ENCODE measurements at places on chromosomes 4 and X.

GRCh38 chr4:172962564-172963353 is 205.9 kb upstream of the GALNT7 start:
- DNase-seq, result no peak

GRCh38 chr4:160091631-160092030 is 988.8 kb downstream of the RAPGEF2 start:
- DNase-seq, result no peak

DNA sequence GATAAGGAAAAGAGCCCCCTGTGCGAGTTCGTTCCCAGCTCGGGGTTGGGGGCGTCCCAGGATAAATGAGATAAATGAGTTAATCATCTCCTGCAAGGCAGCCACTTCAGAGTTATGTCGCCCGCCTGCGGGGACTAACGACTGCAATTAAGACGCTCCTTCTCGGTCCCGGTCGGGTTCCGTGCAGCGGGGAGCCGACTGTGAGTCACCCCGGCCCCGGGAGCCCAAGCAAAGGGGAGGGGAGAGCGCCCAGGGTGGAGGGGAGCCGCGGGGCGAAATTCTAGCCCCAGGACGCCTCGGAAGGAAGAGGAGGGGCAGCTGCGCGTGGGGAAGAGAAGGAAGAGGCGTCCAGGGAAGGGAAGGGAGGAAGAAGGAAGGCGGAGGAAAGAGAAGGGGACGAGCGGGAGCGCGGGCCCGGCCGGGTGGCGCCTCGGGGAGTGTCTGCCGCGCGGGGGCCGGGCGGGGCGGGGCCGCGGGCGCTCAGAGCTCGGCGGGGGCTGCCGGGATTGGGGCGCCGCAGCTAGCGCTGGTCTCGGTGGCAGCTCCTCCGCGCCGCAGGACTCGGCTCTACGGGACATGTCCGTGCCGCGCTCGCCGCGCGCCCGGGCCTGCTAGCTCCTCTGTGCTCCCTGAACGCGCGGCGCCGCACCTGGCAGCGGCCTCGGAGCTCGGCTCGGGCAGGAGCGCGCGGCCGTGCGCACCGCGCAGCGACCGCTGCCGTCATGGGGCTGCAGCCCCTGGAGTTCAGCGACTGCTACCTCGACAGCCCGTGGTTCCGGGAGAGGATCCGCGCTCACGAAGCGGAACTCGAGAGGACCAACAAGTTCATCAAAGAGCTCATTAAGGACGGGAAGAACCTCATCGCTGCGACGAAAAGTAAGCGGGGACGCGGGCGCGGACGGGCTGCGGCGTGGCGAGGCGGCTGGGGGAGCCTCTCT is at the start of gene ARHGAP10:
ARHGAP10 (plus strand) TSS at position 509 of the 938 bp plus-strand sequence; CDS start at position 723, 214 bp downstream.
- DNase-seq, result peak; percentile 49

- DNase-seq, result no peak
Observed at GRCh38 chr4:176967586-176967985, 174.9 kb upstream of the VEGFC start.

DNA sequence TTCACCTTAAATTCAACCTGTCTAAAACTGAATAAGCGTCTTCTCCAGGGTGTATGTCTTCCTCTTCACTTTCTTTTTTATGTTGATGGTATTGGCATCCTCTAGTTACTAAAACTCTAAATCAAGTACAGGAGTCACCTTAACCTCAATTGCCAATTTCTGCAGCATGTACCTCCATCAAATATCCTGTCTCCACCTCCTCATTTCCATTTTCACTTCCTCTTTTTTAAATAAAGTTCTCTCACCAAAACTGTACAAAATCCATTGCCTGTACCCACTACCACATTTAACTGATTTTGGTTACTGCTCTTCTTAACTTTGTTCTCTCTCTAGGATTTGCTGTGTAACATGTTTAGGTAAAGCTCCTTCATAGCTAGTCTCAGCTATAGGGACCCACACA is 9.2 kb upstream of the NPFFR2 start:
- DNase-seq, result no peak

DNA sequence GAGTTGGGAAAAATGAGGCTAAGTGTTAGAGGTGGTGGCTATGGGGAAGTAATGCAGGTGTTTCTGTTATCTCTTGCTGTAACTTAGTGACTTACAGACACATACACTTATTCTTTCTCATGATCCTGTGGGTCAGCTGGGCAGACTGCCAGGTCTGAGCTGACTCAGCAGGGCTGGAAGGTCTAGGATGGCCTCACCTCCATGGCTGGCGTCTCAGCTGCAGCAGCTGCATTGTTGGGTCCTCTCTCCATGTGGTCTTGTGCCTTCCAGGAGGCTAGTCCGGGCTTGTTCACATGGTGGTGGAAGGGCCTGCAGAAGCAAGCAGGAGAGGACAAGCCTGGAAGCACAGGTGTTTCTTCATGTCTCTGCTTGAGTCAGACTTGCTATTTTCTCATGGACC is 172.7 kb downstream of the NHS start:
- DNase-seq, result no peak

DNA sequence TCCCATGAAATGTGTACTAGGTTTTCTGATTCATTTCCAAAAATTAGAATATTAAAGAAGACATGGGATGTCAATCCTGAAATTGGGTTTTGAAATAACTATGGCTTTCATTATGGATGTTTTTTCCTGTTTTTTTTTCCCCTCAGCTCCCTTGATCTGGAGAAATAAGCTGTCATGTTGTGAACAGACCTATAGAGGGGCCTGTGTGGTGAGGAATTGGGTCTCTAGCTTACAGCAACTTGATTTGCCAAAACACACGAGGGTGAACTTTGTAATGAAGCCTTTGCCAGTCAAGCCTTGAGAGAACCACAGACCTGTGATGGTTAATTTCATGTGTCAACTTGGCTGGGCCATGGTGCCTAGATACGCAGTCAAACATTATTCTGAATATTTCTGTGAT is 2413.6 kb downstream of the PCDH7 start:
- DNase-seq, result no peak

GRCh38 chr4:154344686-154345085 is 146.9 kb downstream of the DCHS2 start:
- DNase-seq, result no peak

Data from neuronal stem cell (in vitro differentiated cells).